ENCODE measurements at places on chromosomes 4 and X. TPM values are rescaled to one million over a fixed set of nuclear protein-coding genes. Genes with fewer than 3 reads are reported as not detected.
A peak's percentile ranks its signal among the peaks of the same experiment; 100 is the strongest.

- no peak for DNase-seq
Measured at GRCh38 chrX:7269589-7269988, 121.6 kb upstream of the PUDP start.

Gene RPA4
- 0.50 TPM for total RNA-seq

Gene CFP
- 28.4 TPM for total RNA-seq

GRCh38 chr4:147368948-147369347 lies 111.9 kb upstream of the EDNRA start:
- DNase-seq: no peak

GRCh38 chr4:86730310-86730709 lies 118.9 kb downstream of the SLC10A6 start:
- peak; percentile 6 for DNase-seq

All from CD4-positive, alpha-beta memory T cell (primary cell).